ENCODE measurements at places on chromosomes 2 and 18.

- DNase-seq = no peak
Observed at GRCh38 chr18:79741362-79741700, 56.4 kb upstream of the KCNG2 start.

DNA sequence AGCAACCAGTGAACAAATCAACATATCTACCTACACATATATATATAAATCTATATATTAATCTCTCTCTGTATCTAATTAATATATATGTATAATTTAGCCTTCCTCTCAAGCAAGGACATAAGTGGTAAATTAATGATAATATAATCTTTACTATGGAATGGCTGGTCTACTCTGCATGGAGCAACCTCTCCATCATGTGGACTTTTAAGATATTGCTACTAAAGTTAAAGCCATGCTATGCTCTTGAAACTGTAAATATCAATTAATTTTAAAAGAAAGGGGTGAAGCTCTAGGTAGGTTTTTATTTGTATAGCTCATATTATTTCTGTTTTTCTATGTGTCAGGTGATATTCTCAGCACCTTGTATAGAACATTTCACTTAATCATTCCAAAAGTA, 147.0 kb downstream of the PPP1R1C start:
- no peak for DNase-seq

DNA sequence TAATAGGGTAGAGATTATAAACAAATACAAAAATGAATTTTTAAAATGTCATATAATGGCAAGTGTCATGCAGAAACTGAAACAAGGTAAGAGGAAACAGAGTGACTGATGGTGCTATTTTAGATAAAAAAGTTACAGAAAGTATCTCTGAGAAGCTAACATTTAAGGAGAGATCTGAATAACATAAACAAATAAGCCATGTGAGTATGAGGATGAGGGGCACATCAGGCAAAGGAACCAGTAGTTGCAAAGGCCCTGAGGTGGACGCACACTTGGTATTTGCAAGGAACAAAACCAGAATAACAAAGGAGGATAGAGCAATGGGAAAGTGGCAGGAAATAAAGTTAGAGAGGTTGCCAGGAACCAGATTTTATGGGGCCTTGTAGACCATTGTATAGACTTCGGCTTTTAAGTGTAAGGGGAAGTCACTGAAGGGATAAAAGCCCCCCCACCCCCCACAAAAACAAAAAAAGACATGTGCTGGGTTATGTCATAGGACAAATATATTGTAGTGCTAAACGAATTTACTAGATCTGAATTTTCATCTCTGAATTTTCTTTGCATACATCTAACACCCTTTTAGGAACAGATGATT, 159.2 kb downstream of the DTNB start:
- no peak for DNase-seq

GRCh38 chr18:39698436-39698835, 2132.8 kb upstream of the CELF4 start:
- DNase-seq = no peak

GRCh38 chr2:171141320-171141719, 19.4 kb downstream of the TLK1 start:
- DNase-seq = no peak

DNA sequence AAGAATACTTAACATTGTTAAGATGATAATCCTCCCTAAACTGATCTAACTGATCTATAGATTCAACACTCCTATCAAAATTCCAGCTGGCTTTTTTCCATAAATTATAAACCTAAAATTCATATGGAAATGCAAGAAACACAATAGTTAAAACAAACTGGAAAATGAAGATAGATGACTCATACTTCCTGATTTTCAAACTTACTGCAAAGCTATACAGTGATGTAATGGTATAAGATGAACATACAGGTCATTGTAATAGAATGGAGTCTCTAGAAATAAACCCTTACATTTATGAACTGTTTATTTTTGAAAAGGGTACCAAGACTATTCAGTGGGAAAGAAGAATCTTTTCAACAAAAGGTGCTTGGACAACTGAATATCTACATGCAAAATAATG, 32.3 kb downstream of the UBXN4 start:
- DNase-seq = no peak

All from central memory CD4-positive, alpha-beta T cell (primary cell).